ENCODE measurements at places on chromosomes 5 and 9. TPM values are rescaled to one million over a fixed set of nuclear protein-coding genes. Genes with fewer than 3 reads are reported as not detected.

GRCh38 chr5:33008751-33009418 lies 297.8 kb downstream of the NPR3 start:
- no peaks in the 10 kb centered on the region for H3K36me3 ChIP-seq
- no peak for DNase-seq
- no peak overlapping the region for H3K27ac ChIP-seq

TMEM203 gene
- total RNA-seq: 36.6 TPM

SV2C gene
- total RNA-seq: 0.03 TPM

- H3K4me3 ChIP-seq: no peak overlapping the region
- no peaks in the 10 kb centered on the region for H3K36me3 ChIP-seq
- no peak for DNase-seq
These were observed 5.2 kb upstream of the ANXA6 start for GRCh38 chr5:151162776-151163175.

DNA sequence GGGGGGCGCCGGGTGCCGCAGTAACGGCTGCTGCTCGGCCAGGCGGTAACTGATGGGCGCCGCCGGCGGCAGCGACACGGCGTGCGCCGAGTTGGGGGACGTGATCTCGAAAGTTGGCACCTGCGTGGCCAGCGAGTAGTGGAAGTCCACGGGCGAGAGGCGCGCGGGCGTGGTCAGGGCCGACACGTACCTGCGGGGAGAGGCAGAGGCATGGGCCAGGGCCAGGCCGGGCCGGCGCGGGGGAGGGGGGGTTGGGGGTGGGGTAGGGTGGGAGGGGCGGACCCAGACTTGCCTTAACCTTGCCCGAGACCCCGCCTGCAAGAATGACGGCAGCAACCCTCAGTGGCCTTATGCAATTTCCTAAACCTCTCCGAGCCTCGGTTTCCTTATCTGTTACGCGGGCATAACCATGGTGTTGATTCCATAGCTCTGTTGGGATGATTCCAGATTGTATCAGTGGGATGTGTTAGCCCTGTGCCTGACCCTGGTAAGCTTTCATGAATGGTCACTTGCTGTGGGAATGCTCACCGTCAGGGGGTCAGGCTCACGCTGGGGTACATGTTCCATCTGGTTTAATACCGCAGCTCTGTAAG lies 53.0 kb downstream of the PSD2 start:
- H3K4me1 ChIP-seq: peaks cover 6% of the 10 kb centered on the region
- no peak overlapping the region for H3K27ac ChIP-seq
- H3K4me3 ChIP-seq: peak overlapping the region; percentile 63
- H3K27me3 ChIP-seq: peaks cover 38% of the 10 kb centered on the region
- no peaks in the 10 kb centered on the region for H3K36me3 ChIP-seq
- DNase-seq: peak; percentile 29

Measured in activated CD8-positive, alpha-beta T cell treated with anti-CD3 and anti-CD28 coated beads, Interleukin-2, amount 10 ng/mL, durations not matched to agents 7 days and 5 days (primary cell).